ENCODE measurements at places on chromosomes 3 and 15.

GRCh38 chr15:26294059-26294689 lies 431.0 kb upstream of the ATP10A start:
- DNase-seq: peak; percentile 22

GRCh38 chr3:150876611-150877265 lies 28.5 kb downstream of the MINDY4B start:
- no peak for DNase-seq

DNA sequence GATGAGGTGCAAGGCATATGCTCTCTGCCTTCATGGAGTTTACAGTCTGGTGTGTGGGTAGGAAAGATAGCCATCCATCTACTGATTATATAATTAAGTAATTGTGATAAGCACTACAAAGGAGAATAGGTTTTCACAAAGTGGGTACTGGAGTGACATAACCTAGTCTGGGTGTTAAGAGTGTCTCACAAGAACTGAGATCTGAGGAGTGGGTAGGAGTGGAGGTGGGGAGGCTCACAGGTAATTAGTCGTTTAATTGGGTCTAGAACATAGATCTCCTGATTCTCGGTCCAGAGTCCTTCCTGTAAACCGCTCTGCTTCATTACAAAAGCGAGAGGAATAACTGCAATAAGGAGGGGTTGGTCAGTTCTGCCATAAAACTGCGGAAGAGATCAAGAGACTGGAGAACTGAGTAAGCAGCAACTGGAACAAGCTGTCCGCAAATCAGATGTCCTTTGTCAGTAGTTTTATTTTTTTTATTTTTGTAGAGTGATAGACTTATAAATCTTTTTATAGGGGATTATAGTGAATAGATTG lies 2.2 kb downstream of the NEO1 start:
- DNase-seq: no peak

- no peak for DNase-seq
Observed at GRCh38 chr15:89345248-89345647, 10.6 kb upstream of the POLG start.

DNA sequence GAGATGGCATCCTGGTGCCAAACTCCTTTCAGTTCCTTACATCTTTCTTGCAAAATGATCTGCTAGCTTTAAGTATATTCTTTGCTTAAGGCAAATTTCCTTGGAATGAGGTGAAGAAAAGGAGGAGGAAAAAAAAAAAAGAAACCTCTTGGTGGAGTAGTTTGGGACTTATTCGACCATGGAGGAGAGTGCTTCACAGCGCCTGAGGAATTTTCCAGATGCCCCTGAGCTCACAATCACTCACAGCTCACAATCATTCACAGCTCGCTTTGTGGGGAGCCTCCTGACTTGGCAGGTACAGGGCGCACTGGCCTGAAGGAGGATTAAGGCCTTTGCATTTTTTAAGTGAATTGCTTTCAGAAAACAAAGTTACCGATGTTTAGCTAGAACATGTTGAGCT lies 53.9 kb downstream of the BOC start:
- DNase-seq: peak; percentile 59

GRCh38 chr3:50515565-50516439 lies 12.4 kb upstream of the CACNA2D2 start:
- DNase-seq: peak; percentile 90

- no peak for DNase-seq
Observed at GRCh38 chr15:31100738-31101137, 787 bp downstream of the TRPM1 start.

- peak; percentile 81 for DNase-seq
Observed at GRCh38 chr3:107431246-107432012, 54.2 kb downstream of the CCDC54 start.

DNA sequence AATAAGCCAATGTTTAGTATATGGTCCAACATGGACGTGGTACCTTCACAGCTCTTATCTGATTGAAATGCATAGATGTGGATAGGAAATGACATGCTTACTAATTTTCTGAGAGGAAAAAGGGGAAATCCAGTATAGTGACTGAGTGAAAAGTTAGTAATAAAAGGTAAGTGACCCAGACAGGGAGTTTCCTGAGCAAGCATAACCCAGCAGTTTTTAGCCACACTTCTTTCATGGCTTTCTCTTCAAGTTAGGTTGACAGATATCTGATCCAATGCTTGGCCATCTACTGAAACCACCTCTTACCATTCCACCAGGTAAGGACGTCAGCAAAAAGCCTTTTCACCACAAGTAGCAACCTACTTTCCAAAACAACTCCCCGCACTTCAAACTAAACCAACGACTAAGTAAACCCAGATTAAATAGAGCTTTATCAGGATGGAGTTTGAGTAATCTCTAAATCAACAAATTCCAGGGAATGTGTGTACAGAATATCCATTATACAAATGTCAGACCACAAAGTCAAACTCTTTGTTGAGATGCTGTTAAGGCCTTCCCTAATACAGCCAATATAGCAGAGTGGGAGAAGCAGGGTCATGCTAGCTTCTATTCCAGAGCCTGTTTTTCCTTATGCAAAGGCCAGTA lies 329.7 kb downstream of the RORA start:
- DNase-seq: no peak

DNA sequence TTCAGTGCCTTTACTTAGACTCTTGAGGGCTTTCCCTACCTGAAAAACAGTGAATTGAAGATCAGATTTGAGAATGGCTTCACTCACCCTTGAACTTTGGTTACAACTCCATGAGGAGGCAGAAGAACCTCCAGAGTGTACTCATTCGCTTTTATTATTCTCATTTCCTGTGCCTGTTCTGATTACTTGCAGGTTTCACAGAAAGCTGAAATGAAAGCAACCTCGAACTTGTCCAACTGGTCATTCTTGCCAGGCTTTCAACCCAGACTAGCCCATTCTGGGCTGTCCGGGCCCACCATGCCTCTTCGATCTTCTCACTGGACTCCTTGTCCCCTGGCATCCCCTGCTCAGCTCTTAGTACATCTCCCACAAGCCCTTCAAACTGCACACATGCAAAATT lies 20.2 kb upstream of the THUMPD3 start:
- DNase-seq: no peak

DNA sequence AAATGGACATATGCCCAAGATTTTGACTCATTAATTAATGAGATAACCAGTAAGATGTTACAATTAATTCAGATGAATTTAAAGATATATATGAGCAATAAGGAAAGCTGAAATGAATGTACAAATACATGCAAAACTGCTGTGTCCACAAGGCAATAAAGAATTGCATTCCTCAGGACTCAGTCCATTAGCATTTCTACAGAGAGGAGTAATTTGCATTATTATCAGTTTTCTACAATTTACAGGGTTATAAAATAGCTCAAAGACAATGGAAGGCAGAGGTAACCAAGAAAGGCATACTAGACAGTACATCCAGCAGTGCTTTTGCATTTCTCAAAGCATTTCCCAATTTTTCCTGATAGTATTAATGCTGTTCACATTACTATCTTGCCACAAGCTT lies 377.1 kb upstream of the GOLIM4 start:
- DNase-seq: no peak

DNA sequence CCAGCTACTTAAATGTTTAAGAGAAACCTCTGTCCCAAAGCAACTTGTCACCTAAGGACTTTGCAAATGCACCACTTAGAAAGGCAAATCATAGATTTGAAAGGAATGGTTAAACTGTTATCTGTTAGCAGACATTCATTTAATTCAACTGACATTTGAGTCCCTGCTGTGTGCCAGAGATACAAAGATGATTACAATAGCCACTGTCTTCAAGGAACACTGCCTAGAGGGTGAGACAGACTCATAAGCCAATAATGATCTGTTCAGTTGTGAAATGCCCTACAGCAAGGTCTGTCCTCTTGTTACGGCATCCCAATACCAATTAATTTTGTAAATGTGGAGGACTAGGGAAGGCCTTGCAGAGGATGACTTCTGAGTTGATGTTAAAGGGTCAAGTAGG lies 113.1 kb downstream of the ATG7 start:
- DNase-seq: no peak

- DNase-seq: no peak
Observed at GRCh38 chr3:141894524-141895176, 18.2 kb downstream of the ATP1B3 start.

DNA sequence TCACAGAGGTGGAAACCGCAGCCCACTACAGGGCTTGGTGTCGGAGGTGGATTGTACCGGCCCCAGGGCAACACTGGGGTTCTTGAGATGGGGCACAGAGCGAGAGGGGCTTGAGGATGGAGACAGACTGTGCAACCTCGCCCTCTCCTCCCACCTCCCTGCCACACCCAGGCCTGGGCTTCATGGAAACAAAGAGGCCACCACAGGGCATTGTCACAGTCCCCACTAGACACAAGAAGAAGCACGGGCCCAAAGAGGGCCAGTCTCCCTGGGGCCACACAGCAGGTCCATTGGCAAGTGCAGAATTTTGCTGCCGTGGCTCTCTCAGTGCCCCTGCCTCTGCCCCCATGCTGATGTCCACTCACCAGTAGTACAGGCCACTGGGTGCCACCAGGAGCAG lies 4.1 kb upstream of the CALML4 start:
- DNase-seq: no peak

- DNase-seq: no peak
Observed at GRCh38 chr3:101896083-101896757, 46.9 kb downstream of the NFKBIZ start.

DNA sequence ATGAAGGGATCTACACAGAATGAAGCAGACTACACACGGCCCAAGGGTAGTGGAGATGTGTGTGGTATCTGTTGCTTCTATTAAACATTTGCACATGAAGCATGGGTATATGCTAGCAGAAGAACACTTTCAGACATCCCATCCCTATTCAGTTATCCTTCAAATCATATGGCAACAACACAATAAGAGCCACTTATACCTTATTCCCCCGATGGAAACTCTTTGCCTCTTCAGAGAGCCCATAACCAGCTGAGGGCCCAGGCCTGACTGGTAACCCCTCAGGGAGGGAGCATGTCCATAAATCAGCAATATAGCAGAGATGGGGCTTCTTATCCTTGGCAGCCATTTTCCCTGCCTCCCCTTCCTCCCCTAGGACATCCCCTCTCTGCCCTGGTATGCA lies 210.6 kb downstream of the FHIT start:
- DNase-seq: no peak

DNA sequence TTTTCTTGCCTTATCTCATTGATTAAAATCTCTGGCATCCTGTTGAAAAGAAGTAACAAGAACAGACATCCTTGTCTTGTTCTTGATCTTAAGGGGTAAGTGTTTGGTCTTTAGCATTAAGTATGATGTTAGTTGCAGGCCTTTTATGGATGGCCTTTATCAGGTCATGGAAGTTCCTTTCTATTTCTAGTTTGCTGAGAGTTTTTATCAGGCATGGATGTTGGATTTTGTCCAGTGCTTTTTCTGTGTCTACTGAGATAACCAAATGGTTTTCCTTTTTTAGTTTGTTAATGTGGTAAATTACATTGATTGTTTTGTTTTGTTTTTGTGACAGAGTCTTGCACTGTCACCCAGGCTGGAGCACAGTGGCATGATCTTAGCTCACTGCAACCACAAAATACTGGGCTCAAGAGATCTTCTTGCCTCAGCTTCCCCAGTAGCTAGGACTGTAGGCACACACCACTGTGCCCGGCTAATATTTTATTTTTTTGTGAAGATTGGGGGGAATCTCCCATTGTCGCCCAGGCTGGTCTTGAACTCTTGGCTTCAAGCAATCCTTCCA lies 26.3 kb downstream of the MRAS start:
- DNase-seq: no peak

DNA sequence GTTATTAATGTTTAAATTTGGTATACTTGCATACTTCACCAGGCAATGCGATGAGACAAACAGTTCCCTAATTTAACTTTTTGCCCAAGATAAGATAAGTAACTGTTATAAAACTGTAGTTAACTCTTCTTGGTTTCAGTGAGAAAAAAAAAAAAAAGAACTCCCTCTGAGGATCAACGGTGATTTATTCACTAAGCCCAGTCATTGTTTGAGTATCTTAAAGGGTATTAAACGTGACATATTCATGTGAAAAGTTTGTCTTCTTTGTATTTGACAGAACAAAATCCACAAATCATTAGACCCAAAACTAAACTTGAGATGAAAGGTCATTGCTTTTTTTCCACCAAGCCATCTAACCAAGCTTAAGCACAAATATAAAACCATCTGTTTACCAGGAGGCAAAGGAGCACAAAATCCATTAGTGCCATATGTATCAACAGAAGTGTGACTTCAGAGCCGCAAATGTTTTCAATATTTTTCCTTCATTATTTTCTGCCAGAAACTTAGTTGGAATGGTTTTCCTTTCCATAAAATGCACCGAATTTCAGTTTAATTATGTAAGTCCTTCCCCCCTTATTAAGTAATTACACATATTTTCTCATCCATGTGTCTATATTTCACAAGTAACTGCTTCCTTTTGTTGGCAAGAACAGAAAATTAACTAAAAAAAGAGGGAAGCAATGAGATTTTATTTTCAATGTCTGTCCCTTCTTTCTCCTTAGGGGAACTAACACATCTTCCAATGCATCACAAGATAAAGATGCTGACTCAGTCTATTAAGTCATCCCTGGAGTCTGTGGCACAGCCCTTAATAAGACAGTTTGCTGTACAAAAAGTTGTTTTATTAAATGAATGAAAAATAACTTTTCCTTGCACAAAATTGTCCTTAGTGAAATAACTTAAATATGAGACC lies 92.2 kb upstream of the RAP2B start:
- no peak for DNase-seq

DNA sequence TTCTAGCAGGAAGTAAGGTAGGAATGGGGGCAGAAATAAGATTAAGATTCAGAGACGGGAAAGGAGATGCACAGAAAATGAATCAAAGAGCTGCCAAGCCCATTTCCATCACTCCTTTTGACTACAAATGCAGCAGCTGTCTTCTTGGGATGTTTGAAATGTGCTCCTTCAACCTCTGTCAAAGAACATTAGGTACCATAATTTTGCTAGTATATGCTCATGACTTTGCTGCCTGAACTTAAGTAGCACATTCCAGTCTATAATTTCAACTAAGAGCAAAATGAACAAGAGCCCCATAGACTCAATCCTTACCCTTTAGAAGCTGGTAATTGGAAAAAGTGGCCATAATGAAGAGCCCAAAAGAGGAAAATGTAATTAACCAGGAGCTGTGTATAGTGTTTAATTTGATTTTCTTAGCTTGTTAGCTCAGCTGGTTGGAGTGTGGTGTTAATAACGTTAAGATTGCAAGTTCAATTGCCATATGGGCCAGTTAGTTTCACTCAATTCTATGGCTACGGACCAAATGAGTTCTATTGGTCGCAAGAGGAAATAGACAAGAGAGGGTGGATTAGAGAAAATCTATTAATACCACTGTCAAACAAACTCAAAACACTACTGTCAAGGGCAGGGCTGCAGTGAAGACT lies 349.9 kb downstream of the ZBBX start:
- DNase-seq: no peak

GRCh38 chr15:73325191-73325861 lies 43.4 kb downstream of the HCN4 start:
- no peak for DNase-seq

- no peak for DNase-seq
Observed at GRCh38 chr3:124318014-124318413, 326.1 kb upstream of the ROPN1 start.
